ENCODE measurements at places on chromosomes 3 and 15.
A peak's percentile ranks its signal among the peaks of the same experiment; 100 is the strongest.

GRCh38 chr3:194824701-194825111 lies 139.0 kb downstream of the FAM43A start:
- peak; percentile 51 for DNase-seq

GRCh38 chr3:186226482-186226881 lies 117.6 kb upstream of the ETV5 start:
- no peak for DNase-seq

GRCh38 chr3:80338366-80338765 lies 570.6 kb upstream of the ROBO1 start:
- DNase-seq = no peak

GRCh38 chr3:172476347-172476746 lies 28.1 kb upstream of the GHSR start:
- DNase-seq = no peak

GRCh38 chr3:158097593-158098308 lies 8.5 kb downstream of the SHOX2 start:
- DNase-seq = no peak

GRCh38 chr3:105860641-105861040 lies 8.2 kb downstream of the CBLB start:
- DNase-seq = no peak

GRCh38 chr15:59819092-59819491 lies 130.0 kb upstream of the BNIP2 start:
- DNase-seq = no peak

DNA sequence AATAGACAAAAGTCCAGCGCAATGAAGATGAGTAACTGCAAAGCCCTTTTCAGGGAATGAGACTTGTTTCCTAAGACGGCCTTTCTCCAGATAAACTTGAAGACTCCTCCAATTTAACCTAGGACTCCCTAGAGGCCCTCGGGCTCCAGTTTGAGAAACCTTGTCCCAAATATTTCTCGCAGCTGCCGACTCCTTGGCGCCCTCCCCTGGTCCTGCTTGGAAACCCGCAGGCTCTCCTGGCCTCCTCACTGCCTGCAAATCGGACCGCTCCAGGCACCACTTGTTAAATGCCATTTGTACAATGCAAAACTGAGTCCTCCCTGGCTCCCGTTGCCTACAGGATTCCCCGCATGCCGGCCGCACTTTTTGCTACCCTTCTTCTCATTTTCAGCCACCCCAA lies 36.8 kb downstream of the MUC4 start:
- DNase-seq = no peak

DNA sequence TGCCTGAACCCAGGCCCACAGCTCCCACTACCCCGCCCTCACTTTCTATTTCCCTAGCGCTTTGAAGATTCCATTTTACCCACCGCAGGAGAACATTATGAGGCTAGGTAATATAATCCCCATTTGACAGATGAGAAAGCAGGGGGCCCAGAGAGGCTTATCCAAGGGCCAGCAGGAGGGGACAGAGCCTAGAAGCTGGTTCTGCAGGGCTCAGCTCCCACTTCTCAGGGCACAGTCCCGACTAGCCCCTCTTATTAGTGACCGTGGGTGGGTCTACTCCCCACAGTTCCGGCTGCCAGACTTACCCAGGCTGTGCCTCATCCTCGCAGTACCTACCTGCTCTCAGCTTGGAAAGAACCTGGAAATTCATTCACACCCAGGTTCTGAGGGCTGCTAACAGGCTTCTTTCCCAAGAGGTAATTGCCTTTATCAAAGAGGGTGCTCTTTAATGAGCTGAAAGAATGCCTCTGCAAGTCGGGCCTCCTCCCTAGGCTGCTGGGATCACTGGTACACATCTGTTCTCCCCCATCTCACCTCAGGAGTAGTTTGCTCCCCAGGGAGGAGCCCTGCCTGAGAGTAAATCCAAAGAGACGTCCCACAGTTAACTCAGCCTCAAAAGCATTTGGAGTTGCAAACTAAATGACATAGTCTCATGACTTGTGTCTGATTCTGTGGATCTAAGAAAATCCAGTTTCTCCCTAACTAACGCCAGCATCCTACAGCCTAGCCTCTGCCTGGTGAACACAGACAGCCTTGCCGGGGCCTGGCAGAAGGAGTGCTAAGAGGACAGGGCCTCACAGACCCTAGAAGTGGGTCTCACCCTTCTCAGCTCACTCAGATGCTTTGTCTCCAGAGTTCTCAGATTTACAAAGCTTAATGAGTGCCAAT lies 125.0 kb downstream of the CHSY1 start:
- DNase-seq = no peak

GRCh38 chr3:148319161-148319915 lies 378.4 kb upstream of the AGTR1 start:
- peak; percentile 62 for DNase-seq

DNA sequence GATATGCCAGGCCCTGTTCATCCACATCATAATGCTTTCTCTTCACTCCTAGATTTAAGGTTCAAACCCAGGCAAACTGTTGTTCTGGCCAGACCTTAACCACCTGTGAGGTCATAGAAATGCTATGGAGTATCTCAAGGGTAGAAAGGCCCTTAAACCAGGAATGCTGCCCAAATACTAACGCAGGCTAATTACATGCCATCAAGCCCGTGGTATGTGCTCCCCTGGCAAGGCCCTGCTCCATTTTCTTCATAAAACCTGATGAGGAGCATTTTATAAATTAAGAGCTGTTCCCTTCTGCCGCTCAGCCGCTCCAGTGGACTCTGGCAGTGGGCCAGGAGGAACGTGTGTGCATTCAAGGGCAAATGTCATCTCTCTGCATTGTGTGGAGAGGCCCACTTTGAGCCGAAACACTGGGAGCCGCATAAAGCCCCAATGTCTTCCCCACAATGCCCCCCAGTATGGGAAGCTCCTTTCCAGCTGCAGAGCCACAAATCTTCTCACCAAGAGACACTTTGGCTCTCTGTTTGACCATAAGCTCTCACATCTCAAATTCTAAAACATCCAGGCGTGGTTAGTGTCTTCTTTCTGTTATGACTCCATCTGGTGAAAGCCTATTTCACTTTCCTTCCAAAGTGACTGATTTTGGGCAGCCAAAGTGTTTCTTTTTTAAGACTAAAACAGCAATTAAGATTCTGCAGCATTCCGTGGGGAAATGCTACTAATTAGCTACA lies 210.8 kb upstream of the NR2E3 start:
- DNase-seq = no peak
